ENCODE measurements at places on chromosomes 4 and X.

DNA sequence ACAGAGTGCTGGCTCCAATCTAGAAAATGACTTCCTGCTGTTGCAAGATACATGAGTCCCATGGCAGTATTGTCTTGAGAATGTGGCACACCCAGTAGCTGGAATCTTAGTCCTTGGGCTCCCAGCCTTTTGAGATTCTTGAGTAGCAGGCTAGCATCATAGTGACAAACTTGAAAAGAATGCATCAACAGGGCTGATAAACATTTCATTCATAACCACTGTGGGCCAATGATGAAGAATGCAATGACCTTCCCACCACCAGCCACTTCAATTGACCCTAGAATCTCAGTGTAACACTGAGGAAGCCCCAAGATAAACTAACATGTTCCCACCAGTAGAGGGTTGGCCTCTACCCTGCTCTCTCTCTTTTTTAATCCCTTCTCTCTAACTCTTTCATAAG lies 329.3 kb downstream of the GBA3 start:
- no peak for DNase-seq

GRCh38 chr4:145935253-145936141 lies 3.1 kb downstream of the ZNF827 start:
- no peak for DNase-seq

DNA sequence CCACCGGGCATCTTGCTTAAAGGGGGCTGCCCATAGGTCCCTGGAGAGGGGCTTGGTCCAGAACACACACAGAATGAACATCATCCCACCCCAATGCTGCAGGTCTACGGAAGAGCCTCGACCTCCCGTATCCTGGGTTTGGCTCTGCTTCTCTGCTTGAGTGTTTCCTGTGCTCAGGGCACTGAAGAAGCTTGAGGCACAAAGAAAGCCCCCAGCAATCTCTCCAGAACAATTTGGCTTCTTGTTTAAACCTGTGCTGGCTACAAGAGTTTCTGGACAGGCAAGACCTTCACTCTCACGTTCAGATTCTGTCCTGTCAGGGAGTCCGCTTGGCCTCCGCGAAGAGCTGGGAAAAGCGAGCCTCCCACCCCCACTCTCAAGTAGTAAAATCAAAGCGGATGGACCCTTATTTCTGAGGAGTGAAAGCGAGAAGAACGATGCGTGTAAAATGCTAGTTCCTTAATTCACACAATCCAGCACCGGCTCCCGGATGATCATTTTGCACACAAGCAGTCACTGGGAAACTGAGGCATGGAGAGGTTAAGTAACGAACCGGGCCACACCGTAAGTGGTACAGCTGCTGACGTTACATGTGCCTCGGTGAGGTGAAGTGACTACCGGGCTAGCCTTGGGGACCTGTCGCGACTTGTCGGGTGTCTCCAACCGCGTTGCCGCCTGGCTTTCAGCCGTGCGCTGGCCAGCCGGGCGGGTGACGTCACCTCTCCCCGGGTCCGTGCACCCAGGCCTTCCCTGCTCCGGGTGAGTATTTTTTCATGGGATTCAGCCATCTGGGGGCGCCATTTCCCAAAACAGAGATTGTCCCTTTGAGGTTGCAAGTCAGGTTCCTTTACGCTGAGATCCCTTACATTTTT lies 3.1 kb upstream of the SFRP2 start:
- DNase-seq, result no peak

GRCh38 chr4:31327031-31327430 lies 606.9 kb downstream of the PCDH7 start:
- no peak for DNase-seq

GRCh38 chr4:38672397-38673129 lies 8.6 kb downstream of the KLF3 start:
- DNase-seq, result no peak

- DNase-seq, result no peak
Observed at GRCh38 chrX:47573341-47574075, 8.7 kb upstream of the TIMP1 start.

GRCh38 chrX:109843963-109844751 lies 111.1 kb upstream of the ACSL4 start:
- no peak for DNase-seq

GRCh38 chrX:71912156-71912555 lies 1.5 kb downstream of the NHSL2 start:
- DNase-seq, result no peak

GRCh38 chr4:37892641-37893040 lies 1.8 kb downstream of the TBC1D1 start:
- no peak for DNase-seq

DNA sequence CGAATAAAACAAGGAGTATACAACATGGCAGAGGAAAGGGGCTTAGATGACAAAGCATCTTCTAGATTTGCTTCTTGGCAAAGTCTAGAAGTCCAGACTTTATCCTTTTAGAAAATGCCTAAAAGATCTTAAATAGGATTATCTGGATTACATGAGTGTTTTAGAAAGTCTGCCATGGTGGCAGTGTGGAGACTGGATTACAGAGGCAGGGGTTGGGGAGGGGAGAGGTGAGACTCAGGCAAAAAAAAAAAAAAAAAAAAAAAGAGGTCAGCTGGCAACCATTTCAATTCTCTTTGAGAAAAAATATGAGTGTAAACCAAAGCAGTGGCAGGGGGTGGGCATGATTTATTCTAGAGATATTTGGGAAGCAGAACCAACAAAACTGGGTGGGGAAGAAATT lies 17.4 kb downstream of the ZNF827 start:
- no peak for DNase-seq

DNA sequence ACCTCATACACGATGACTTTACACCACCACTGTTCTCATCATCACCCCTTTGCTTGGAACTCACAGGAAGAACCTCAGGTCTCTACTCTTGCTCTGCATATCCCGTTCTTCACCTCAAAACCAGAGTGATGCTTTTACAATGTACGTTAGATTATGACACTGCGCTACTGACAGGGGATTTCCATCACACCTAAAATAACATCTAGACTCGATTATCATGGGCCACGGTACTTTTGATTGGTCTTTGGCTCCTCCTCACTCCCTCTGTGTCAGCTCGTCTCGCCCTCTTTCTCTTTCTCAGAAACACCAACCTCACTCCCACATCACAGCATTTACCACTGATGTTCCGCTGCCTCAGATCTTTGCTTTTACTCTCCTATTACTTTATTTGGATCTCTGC lies 172.4 kb downstream of the TLL1 start:
- DNase-seq, result no peak

GRCh38 chrX:69067841-69068240 lies 97.4 kb downstream of the PJA1 start:
- no peak for DNase-seq

- DNase-seq, result no peak
Observed at GRCh38 chrX:101931136-101931487, 715 bp downstream of the ZMAT1 start.

- no peak for DNase-seq
Observed at GRCh38 chr4:95417531-95417930, 131.2 kb downstream of the UNC5C start.

- no peak for DNase-seq
Observed at GRCh38 chr4:126807132-126807531, 825.6 kb upstream of the INTU start.

DNA sequence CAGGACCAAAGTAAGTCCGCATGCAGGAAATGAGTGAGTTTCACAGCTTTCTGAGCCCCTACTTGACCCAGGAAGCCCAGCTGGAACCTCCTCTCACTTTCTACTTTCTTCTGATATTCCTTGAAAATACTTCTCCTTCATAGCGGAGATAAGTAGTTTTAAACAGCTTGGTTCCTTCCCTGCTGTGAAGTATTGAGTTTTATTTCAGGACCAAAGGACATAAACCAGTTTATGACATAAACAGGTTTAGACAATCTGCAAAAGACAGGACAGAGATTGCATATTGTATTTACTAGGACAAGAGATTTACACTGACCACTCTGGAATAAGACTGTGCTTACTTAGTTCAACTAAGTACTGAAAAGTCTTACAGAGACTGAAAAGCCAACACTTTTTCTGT lies 54.8 kb downstream of the PAGE2 start:
- DNase-seq, result no peak

GRCh38 chrX:53305219-53305995 lies 24.0 kb upstream of the IQSEC2 start:
- no peak for DNase-seq

DNA sequence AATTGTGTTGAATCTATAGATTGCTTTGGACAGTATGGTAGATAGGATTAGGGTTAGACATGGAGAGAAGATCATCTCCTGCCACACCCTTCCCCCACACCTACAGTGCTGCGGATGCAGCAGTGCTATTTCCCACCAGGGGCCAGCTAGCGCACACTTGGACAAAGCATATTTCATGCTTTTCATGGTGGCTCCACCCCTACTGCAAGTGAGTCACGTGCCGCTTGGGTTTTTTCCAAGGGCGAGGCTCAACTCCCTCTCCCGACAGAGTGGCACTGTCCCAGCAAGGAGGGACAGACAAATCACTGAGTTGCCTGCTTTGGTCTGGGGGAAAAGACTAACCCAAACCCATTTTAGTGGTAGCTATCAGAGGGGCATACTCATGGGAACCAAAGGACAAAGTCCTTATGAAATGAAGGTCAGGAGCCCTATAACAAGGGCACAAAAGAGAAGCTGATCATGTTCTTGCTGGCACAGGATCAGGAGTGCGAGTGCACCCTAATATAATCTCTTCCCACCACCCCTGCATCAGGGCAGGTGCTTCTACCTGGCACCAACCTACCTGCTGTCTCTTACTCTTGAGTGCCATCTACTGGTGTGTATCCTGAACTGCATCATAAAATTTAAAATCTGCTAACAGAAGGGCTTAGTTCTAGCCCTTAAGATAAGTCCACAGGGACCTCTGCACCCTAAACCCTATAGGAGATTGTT lies 55.1 kb upstream of the PGAM4 start:
- DNase-seq, result no peak

- DNase-seq, result no peak
Observed at GRCh38 chr4:120555058-120555457, 367.5 kb downstream of the PRDM5 start.

GRCh38 chr4:54843106-54843505 lies 185.3 kb downstream of the KIT start:
- no peak for DNase-seq

- DNase-seq, result no peak
Observed at GRCh38 chrX:71533516-71533850, 579 bp downstream of the OGT start.

GRCh38 chrX:121456315-121456714 lies 408.9 kb downstream of the GLUD2 start:
- DNase-seq, result no peak

DNA sequence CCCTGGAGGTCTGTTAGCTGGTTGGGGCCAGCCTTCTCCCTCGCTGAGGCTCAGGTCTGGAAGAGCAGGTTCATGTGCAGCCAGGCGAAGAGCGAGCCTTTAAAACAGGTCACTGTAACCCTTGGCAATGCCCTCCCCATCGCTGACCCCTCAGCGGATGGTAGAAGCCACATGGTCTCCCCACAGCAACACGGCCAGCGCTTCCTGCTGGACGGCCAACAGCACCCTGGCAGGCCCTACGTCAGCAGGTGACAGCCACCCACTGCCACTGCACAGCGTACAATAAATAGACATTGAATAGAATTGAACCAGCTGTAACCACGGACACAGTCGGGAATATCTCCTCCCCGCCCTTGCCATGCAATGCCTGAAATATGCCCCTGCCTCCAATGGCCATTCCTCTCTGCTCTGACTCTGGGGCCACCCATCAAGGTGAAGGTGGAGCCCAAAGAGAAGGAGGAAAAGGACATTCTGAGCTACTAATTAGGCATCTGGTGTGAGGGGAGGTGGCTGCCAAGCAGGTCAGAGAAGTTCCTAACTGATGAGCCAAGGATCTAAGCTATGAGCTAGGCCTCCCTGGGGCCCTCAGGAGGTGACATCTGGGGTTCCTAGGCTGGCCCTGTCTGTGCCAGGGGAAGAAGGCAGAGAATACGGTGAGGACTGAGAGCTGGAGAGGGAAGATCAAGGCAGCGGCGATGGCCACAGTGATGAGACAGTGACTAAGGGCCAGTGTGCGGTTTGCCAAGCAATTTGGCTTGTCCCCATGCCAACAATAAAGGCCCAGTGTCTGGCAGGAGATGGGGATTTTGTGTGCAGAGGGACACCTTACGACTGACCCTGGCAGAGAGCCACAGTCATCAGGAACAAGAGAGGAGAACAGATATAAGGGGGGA lies 202.3 kb downstream of the BCOR start:
- no peak for DNase-seq

GRCh38 chrX:121666171-121666570 lies 618.8 kb downstream of the GLUD2 start:
- no peak for DNase-seq

DNA sequence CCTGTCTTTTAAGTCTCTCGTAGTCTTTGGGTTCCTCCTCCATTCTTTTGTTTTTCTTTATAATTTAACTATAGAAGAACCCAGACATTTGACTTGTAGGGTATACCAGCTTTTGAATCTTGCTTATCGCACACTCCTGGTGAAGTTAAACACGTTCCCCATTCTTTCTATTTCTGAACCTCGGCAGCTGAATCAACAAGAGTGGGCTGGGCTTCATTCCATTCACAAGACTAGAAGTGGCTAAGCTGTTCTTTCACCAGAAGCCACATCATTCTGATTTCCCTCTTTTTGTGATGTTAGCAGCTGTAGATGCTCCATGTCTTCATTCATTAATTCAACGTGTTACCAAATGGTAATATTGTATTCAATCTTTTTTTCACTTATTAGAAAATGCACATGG lies 167.9 kb downstream of the CORIN start:
- no peak for DNase-seq

DNA sequence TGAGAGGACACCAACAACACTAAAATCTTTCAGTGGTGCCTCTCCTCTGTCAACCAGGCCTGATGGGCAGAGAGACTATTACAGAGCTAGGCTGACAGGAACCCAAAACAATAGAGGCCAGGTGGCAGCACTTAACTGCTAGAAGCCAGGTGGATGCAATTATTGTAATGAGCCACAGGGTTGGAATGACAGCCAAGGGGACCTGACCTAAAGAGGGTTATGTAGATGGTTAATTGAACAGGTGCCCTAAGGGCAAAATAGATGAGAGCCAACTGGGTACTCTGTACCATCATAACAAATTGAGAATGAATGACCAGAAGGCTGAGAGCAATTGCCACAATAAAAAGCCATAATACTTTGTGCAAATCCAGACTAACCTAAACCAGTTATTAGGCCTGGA lies 24.7 kb upstream of the FRAS1 start:
- DNase-seq, result no peak

DNA sequence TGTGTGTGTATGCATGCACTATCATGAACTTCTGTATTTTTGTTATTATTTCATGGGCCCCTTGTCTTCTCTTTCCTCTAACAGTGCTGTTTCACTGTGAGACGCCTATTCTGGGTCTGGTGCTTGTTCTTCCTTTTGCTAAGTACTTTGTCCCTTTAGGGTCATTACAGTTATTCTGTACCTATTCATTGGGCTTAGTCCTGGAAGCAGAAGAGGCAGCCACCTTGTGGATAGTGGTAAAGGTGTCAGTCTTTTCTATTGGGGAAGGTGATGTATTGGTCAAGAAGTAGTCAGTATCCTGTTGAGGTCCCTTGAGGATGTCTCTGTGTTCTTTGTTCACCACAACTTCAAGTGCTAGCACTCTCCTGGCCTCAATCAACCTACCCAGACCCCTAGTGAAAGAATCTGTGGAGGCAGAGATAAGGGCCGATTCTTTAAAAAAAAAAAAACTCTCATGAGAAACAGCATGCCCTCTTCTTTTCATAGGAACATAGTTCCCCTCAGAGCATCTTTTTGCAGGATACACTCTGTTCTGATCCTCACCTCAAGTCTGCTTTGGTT lies 593.8 kb downstream of the SPRY1 start:
- DNase-seq, result no peak

GRCh38 chr4:144113546-144113945 lies 27.0 kb downstream of the GYPA start:
- DNase-seq, result no peak
